ENCODE measurements at places on chromosomes 3 and 15.
A peak's percentile ranks its signal among the peaks of the same experiment; 100 is the strongest.

DNA sequence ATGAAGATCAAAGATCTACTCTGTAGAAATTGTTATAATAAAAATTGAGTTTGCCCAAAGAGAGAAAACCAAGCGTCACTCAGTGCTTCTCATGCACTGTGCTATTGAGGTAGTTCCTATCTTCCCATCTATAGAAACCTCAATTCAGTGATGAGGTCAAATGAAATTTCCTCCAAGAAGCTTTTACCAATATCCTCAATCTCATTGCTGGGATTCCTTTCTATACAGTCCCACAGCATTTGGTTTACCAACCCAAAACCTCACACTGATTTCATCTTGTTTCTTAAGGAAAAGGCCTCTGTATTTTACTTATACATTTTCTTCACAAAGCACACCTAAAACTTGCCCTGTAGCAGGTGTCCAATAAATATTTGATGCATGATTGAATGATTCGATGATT, 147.2 kb downstream of the ALCAM start:
- DNase-seq = no peak

DNA sequence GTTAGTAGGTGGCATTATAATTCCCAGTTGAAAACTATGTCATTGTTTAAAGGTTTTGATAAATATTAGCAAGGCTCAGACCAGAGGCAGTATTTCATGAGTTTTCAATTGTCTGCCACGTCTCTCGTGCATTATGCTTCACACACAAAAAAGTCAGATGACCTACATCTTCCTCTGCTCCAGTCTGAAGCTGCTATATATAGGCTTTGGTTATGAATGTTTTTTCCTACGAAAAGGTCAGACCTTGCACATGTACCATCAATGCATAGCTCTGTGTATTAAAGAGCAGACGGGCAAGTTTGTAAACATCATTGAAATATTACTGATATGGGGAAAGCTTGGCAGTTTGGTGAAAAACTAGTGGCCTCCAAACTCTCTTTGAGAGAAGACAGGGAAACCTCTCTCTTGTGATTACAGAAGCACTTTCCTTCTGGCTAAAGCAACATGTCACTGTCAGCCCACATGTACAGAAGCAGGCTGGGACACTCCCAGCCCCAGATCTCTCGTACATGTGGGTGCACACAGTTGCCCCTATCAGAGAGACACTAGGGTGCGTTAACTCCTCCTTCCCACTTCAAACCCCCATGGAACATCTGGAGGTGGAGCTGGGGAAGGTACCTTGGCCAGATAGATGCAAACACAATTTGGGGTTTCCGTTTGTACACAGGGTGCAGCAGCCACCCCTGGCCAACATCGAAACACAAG, 184.0 kb upstream of the BCL6 start:
- peak; percentile 22 for DNase-seq

GRCh38 chr3:122251428-122251827, 68.0 kb downstream of the CASR start:
- no peak for DNase-seq

- no peak for DNase-seq
Measured at GRCh38 chr15:80462836-80463512, 58.8 kb downstream of the ARNT2 start.

DNA sequence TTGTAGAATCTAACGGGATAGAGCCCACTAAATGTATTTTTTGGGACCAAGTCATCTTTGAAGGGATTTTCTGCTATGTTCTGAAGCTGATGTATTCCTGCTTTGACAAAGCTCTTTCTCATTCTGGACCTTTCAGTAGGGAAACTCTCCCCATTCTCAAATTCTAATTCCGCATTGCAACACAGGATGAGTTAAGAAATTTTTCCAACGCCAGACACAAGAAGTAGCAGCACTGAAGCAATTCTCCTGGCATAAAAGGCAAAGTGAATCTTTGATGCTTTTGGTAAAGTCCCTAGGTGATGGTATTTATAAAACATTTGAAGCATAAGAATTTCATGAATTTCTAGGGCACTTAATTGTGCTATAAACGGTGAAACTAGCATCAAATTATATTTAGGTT, 76.8 kb downstream of the ZPLD1 start:
- DNase-seq = no peak
